Endothelial cell (in vitro differentiated cells): ENCODE measurements at places on chromosomes 3 and 15. TPM values are rescaled to one million over a fixed set of nuclear protein-coding genes. Genes with fewer than 3 reads are reported as not detected.

GOLGA6L2 gene
- not detected for total RNA-seq

SPATA12 gene
- total RNA-seq = 0.15 TPM

CPNE9 gene
- total RNA-seq = 0.31 TPM

PLA2G4E gene
- total RNA-seq = not detected

THUMPD3 gene
- 27.4 TPM for total RNA-seq

DMXL2 gene
- 33.1 TPM for total RNA-seq

TRH gene
- total RNA-seq = 0.49 TPM

NR1I2 gene
- 0.23 TPM for total RNA-seq

CCDC33 gene
- total RNA-seq = 0.51 TPM

SNURF gene
- 12.3 TPM for total RNA-seq
